COR-L47 (cell line): ENCODE measurements at places on chromosomes 7 and 10.
A peak's percentile ranks its signal among the peaks of the same experiment; 100 is the strongest.

- peak; percentile 61 for DNase-seq
Measured at GRCh38 chr7:107661081-107661864, 645 bp downstream of the SLC26A4 start.

GRCh38 chr7:105493923-105494315, 28.2 kb downstream of the PUS7 start:
- DNase-seq, result no peak

DNA sequence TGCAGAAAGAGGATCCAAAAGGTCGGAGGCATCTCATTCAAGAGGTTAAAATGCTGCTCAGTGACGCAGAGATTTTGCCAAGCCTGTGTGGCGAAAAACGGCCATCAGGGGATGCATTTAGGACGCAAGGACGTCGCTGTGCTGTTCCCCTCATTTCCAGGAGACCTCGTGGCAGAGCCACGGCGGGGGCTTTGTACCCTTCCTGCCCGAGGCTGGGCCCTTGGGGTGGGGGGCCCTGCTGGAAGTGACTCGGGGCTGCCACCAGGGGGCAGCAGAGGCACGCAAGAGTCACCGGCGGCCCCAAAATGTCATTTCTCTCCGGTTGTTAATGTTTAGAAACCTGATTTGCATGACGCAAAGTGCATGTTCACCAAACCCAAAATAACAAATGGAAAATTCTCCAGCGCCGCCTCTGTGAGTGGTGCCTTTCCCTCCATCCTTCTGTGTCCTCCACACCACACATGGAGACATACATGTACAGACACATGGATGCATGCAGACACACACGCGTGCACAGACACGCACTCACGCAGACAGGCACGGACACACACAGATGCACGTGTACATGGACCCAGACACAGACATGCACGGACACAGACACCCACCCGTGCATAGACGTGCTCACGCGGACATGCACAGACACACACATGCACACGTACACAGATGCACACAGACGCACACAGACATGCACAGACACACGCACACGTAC, 51.0 kb upstream of the NKX6-2 start:
- DNase-seq, result no peak

- no peak for DNase-seq
Measured at GRCh38 chr10:72846238-72846637, 47.3 kb upstream of the OIT3 start.

- peak; percentile 15 for DNase-seq
Measured at GRCh38 chr10:97025613-97026242, 160.0 kb downstream of the SLIT1 start.

- no peak for DNase-seq
Measured at GRCh38 chr10:129331207-129331838, 135.7 kb upstream of the MGMT start.
